Effector memory CD4-positive, alpha-beta T cell (primary cell): ENCODE measurements at places on chromosomes 2 and 18.

DNA sequence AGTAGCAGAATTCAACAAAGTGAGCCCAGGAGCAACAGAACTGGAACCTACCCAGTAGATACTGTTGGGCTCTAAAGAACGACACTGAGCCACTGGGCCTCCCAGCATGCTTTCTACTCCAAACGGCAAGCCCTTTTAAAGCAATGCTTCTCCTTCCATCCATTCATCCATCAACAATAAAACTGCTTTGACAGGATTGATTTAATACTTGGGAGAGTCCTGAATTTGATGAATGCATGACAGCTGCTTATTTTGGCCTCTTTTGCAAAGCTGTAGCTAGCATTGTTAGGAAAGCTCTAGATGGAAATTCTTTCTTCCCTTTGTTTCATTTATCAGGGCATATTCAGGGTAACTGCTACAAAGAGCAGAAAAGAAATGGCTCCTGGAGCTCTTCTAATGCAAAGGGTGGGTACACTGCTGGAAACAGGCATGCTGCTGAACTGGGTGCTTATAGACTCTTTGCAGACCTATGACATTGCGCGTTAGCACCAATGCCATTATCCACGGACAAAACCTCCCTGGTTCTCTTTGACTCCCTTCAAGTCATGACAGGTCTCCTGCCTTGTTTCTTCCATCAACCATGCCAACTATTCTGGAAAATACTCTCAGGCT lies 138.4 kb upstream of the HNRNPA3 start:
- no peak for DNase-seq

- DNase-seq: no peak
These were observed 56.2 kb upstream of the CCDC85A start for GRCh38 chr2:56127463-56128152.

DNA sequence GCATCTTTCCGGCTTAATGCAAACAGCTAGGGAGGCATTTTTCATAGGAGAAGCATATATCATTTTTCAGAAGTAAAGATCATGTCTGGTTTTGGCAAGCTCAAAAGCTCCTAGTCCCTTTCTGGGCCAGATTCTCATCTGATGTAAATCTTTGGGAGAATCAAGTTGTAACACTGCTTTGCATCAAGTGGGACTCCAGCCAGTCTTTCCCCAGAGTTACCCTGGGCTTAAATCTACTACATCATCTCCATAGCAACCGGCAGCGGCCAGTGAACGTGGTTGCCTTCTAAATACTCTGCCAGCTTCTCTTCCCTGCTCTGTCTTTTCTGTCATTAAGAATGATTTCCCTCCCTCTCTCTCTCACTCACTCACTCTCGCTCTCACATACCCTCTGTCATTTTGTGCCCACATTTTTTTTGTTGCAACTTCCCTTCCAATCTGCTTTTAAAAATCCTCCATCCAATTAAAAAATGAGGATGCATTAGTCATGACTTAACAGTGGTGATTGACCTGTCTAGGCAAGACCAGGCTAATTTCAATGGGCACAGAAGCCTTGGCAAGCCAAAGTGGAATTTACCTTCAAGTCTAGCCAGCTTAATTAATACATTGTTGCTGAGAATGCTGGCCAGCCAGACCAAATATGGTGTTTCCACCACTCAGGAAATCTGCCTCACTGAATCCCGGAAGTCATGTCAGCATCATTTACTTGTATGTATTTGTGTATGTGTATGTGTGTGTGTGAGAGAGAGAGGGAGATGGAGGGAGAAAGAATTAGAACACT lies 93.0 kb downstream of the NRP2 start:
- no peak for DNase-seq

DNA sequence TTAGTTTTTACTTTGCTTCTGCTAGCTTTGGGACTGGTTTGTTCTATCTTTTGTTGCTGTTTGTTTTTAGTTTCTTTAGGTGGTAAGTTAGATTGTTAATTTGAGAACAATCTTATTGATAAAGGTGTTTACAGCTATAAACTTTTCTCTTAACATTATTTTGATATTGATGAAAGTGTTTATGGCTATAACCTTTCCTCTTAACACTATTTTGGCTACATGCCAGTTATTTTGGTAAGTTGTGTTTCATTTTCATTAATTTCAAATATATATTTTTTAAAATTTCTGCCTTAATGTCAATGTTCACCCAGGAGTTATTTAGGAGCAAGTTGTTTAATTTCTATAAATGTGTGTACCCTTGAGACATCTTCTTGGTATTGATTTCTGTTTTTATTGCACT lies 229.6 kb upstream of the SYT4 start:
- no peak for DNase-seq

DNA sequence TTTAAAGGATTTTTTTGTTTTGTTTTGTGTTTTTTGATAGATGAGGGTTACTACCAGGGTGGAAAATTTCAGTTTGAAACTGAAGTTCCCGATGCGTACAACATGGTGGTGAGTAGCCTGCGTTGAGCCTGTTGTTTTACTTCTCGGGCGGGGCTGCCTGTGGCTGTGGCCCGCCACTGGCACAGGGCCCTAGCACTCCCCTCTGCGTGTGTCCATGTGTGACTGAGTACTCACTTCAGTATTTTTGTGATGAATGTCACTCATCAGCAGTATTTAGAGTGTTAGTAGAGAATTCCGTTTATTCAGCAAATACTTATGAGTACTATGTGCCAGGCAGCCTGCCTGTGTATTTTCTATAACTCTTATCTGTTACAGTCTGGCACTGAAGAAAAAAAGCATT lies 44.3 kb upstream of the SCLY start:
- no peak for DNase-seq

- DNase-seq: no peak
These were observed 71.6 kb downstream of the GNAL start for GRCh38 chr18:11760498-11761167.

GRCh38 chr2:175755169-175755568 lies 246.9 kb downstream of the LNPK start:
- no peak for DNase-seq

GRCh38 chr2:151774506-151774905 lies 40.2 kb upstream of the NEB start:
- no peak for DNase-seq

DNA sequence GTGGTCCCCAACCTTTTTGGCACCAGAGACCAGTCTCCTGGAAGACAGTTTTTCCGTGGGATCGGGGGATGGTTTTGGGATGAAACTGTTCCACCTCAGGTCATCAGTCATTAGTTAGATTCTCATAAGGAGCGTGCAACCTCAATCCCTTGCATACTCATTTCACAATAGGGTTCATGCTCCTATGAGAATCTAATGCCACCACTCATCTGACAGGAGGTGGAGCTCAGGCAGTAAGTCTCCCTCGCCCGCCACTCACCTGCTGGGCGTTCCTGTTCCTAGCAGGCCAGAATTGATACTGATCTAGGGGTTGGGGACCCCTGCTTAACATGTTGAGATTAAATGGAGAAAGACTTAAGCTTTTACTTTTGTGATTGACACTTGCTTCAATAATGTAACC lies 9.9 kb downstream of the NABP1 start:
- no peak for DNase-seq

DNA sequence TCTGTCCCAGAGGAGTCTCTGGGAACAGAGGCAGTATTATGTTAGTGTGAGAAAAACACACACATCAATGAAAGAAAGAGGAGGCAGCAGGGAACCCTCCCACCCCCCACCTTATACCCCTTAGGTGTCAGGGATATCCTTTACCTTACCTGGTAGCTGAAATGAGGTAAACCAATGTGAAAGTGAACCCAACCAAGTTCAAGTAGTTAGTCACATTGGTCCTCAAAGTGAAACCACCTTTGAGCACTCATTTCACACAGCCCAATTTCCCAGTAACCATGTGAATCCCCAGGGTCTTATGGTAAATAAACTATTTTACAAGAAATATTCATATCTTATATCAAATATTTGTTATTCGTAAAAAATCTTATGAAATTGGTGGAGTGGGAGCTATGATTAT lies 377.8 kb downstream of the LRATD1 start:
- no peak for DNase-seq

GRCh38 chr18:79988071-79988450 lies 302 bp downstream of the TXNL4A start:
- peak; percentile 42 for DNase-seq

DNA sequence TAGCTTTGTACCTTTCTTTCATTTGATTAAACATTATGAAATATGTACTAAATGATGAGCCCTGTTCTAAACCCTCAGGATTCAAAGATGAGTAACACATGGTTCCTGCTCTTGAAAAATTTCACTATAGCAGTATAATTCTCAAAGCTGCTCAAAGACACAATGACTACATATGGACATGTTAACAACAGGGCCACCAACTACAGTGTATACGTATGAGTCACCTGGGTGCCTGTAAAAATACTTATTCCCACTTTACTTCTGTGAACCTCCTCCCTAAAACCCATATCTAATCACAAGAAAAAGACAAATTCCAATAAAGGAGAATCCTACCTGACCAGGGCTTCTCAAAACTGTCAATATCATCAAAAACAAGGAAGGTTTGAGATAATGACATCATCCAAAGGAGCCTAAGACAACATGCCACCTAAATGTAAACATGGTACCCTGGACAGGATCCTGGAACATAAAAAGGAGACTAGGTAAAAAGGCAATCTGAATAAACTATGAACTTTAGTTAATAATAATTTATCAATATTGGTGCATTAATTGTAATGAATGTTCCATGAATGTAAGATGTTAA lies 84.7 kb downstream of the FAM161A start:
- DNase-seq: no peak

- DNase-seq: no peak
These were observed 105.9 kb upstream of the FZD5 start for GRCh38 chr2:207875473-207876212.

- no peak for DNase-seq
These were observed 402.5 kb downstream of the STK39 start for GRCh38 chr2:167844714-167845530.

DNA sequence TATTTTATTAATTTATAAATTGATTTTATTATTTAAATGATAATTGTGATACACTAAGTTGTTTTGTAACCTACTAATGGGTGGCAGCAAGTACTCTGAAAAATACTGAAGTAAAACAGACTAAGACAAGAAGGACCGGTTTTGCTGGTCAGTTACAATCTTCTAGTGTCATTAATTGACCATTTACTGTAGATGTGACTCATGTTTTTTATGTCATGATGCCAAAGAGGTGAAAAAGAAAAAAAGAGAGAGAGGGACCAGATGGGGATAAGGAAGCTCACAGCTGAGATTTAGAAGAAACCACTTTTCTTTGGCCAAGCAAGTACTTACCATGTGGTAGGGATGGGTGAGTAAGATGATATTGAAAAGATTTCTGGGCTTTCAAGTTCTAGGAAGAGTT lies 955.8 kb upstream of the LRRTM1 start:
- DNase-seq: no peak

GRCh38 chr18:76335859-76336640 lies 159.0 kb downstream of the ZNF516 start:
- DNase-seq: no peak

DNA sequence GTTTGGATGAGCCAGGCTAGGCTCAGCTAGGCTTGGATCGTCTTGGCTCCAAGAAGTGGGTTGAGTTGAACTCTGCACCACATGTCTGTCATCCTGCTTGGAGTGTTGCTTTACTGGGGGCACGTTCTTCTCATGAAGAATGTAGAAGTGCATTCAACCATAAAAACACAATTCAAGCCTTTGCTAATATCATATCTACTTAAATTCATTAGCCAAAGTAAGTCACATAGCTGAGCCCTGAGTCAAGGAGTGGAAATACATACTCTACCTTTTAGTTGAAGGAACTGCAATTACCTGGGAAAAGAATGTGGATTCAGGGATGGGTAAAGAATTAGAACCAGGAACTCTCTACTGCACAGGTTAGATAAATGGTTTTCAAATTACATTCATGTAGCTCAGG lies 360.4 kb upstream of the KCNH7 start:
- no peak for DNase-seq

DNA sequence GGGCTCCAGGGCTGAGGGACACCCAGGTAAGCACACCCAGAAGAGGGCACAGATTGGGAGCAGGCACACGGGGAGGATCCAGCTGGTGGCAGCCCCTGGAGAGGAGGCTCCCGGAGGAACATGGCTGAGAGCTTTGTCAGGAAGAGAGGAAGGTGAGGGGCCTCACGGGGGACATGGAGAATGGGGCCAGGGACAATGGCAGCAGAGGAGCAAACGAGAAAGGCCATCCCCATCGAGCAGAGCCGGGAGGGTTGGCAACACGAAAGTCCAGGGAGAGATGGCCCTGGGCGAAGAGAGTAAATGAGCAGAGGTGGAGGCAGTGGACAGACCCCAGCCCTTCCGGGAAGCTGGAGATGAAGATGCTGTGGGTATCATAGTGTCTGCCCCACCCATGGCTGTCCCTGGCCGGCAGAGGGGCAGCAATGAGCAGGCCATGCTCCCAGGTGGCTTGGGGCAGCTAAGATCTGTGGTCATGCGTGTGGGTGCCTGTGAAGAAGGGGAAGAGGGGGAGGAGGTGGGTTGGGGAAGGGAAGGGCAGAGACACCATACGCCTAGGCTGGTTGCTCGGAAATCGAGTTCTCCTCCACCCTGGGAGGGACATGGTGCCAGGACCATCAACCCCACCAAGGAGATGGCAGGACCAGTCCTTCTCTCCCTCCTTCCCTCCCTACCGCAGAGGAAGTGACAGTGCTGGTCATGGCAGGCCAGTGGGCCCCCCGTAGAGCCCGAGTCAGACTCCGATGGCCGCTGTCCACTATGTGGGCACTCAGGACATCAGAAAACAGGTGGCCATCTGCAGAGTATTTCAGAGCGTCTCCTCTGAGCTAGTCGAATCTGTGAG lies 191.7 kb downstream of the NDUFA10 start:
- DNase-seq: no peak

- DNase-seq: no peak
These were observed 2.4 kb downstream of the NR4A2 start for GRCh38 chr2:156329927-156330726.

GRCh38 chr2:31859959-31860358 lies 150.8 kb downstream of the MEMO1 start:
- DNase-seq: no peak

- DNase-seq: no peak
These were observed 301.9 kb upstream of the MYT1L start for GRCh38 chr2:2633017-2633416.

- DNase-seq: no peak
These were observed 149.5 kb upstream of the RBBP8 start for GRCh38 chr18:22783662-22784076.

DNA sequence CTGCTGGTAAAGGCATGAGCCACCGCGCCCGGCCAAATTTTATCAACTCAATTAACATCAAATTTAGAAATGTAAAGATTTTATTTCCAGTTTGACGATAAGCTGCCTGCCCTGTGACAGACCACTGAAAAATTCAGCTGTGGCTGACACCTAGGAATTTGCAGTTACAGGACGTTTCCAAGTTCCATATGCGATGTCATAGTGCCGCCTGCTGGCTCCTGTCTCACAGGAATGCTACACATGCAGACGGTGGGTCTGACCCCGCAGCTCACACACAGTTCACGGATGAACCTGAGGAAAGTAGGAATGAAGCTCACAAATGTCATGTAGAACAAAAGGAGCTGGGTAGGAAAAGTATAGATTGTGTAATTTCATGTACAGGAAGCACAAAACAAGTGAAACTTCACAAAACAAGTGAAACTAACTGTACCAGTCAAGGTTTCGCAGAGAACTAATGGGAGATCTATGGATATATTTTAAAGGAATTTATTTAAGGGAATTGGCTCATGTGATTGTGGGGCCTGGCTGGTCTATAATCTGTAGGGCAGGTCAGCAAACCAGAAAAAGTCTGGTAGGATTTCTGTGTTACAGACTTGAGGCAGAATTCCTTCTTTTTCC lies 13.2 kb upstream of the SEH1L start:
- DNase-seq: peak; percentile 60

- DNase-seq: no peak
These were observed 19.1 kb downstream of the KLHL14 start for GRCh38 chr18:32753656-32754260.
